Retinal pigment epithelial cell (primary cell): ENCODE measurements at places on chromosomes 2 and 18.

DNA sequence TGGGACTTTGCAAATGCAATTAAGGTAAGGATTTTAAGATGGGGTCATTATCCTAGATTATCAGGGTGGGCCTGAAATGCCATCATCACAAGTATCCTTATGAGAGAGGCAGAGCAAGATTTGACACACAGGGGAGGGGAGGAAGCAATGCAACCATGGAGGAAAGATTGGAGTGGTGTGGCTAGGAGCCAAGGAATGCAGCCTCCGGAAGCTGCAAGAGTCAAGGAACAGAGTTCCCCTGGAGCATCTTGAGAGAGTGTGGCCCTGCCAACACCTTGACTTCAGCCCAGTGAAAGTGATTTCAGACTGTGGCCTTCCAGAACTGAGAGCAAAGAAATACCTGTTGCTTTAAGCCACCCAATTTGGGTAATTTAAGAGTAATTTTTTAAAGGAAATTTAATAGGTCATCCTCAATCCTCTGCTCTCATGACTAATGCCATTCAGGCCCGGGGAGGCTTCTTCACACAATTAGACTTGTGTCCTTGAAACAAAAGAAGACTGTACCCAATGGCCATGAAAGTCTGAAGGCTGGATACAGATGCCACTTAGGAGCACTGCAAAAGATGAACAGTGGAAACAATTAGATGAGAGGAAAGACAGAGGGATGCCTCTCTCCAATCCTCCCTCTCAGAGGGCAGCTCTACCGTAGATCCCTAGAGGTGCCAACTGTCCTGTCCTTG, 250.3 kb upstream of the ID2 start:
- DNase-seq, result no peak

DNA sequence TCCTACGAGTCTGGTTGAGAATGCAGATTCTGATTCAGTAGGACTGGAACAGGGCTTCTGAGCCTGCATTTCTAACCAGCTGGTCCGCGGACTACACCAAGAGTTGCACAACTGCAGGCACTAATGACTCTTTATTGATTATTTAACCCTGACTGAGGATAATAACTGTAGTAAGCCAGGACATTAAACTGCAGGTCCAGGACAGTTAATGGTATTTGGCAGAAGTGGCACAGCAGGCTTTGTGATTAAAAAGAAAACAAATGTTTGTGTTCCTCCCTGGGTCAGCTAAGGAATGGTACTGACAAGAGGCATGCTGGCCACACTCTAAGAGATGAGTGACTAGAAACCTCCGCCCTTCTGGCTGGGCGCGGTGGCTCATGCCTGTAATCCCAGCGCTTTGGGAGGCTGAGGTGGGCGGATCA, 59.4 kb downstream of the ALPK2 start:
- no peak for DNase-seq

DNA sequence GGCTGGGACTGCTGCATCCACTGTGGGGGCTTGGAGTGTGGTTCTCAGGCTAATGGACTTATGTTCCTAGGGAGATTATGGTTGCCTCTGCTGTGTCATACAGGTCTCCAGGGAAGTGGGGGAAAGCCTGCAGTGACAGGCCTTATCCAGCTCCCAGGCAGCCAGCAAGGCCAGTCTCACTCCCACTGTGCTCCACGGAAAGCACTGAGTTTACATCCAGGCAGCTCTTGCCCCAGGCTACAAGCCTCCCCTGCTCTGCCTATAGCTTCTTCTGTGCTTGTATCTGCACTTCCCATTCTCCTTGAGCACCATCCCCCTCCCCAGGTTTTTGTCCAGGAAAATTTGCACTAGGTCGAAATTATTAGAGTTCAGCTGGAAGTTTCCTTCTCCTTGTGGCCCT, 231.9 kb downstream of the ZRANB3 start:
- no peak for DNase-seq

- DNase-seq, result no peak
Measured at GRCh38 chr18:57297306-57297705, 55.1 kb upstream of the ST8SIA3 start.

DNA sequence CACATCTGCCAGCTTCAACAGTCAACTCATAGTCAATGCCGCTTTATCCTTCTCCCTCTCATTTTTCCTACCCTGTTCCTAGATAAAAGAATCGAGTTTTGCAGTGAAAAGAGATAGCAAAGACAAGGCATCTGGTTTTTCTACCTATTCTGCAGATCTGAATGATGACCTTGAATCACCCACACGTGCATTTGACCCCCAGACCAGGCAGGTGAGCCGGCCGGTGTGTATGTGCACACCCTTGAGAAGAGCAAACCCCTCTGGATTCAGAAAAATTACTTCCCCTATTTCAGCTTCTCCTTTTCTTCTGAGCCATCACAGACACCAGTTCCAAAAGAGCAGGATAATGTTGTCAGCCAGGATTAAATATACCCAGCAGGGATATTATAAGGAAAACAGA, 115.6 kb upstream of the ST6GAL2 start:
- no peak for DNase-seq
